ENCODE measurements at places on chromosomes 1 and 21. TPM values are rescaled to one million over a fixed set of nuclear protein-coding genes. Genes with fewer than 3 reads are reported as not detected.

DNA sequence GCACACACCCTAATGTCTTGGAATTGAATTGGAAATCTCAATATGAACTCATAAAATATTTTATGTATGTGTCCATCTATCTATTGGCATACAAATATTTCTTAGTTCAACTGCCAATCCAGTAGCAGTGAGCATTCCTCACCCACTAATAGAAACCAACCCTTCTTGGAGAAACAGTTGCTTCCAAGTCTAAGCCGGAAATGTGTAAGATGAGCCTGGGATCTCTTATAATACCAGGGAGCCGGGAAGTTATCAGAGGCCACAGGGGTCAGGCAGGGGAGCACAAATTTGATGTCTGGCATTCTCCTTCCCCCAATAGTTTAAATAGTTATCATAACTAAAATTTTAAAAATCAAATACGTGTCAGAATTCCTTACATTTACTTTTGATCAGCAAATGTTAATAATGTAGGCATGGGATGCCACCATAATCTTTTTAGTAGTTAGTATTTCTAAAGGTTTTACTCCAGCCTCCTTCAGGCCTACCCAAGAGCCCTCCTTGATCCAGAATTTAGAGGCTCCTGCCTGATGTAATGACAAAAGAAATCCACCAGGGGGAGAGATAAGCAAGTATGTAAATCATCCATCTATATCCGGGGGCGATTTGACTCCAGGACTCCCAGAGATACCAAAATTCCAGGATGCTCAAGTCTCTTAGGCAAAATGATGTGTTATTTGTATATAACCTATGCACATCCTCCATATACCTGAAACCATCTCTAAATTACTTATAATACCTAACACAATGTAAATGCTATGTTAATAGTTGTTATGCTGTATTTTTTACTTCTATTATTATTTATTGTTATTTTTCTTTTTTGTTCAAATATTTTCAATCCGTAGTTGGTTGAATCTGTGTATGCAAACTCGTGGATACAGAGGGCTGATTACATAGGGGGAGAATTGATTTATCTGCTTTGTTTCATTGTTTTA, 218.7 kb upstream of the COA6 start:
- DNase-seq: peak; percentile 48

HAO2 gene
- not detected for polyA plus RNA-seq

RAP1A gene
- polyA plus RNA-seq: 35.2 TPM

FAM151A gene
- 0.07 TPM for polyA plus RNA-seq

GRCh38 chr1:200895801-200896530, 1.3 kb downstream of the INAVA start:
- DNase-seq: no peak

NOL9 gene
- polyA plus RNA-seq: 13.7 TPM

DNA sequence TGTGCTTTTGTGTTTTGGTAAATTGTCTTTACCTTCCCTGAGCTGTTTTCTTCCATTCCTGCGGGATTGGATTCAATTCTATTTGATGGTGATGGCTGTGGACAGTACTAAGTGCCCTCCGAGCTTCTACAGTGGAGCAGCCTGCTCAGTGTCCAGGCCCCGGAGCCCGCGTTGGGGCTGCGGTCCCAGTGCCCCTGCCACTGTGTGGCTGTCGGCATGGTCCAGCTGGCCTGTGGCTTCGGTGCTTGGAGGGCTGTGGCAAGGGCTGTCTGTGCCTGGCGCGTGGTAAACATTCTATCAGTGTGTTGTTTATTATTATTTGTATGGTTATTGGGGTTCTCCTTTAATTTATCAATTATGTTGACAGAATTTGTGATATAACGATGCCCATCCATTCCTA, 109.1 kb upstream of the COL6A1 start:
- DNase-seq: no peak

DNA sequence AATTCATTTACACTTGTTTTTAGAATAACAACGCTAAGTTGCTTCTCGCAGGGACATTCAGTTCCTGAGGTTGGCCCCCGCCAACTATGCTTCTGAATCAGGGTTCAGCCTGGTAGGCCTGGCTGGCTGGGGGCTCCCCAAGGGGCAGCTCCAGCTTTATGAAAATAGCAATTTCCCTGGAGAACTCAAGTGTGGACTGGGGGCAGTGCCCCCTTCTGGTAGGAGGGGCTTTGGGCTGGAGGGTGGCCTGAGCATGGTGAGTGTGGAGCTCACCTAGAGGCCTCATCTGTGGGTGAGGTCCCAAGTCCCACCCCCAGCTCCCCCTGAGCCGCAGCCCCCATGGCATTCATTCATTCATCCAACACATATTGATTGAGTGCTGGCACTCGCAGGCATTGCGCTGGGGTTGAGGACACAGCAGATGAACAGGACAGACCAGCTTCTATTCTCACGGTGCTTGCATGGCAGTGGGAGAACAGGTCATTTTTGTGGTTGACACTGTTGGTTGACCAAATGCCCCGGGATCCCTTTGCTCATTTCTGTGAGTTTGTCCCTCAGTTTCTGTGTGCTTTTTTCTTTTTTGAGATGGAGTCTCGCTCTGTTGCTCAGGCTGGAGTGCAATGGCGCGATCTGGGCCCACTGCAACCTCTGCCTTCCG, 79.2 kb downstream of the UBIAD1 start:
- no peak for DNase-seq

AKR7A3 gene
- polyA plus RNA-seq: 0.17 TPM

DNA sequence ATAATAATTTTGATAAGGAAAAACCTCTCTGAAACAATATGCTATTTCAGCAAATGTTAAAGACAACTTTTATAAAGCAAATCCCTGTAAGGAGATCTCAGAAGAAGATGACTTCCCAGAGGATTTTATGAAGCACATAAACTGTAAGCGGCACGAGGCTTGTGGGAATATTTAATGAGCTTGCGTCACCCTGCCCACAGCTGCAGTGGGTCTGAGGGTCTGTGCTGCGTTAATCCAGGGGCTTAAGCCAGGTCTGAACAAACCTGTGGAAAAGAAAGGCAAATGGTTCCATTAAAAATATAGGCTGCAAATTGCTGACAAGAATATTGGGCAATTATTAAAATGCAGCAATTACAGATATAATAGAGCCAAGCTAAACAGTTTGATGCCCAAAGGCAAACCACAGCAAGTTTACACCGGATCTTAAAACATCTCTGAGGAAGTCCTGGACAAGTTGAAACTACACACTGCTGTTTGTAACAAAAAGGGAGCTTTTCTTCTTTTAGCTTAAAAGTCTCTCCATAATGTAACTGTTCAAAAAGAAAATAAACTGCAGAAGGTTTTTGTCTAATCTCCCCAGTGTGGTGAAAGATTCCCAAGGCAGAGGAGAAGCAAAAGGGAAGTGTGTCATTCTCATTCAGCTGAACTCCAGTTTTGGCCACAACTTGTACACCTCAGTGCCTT, 21.8 kb downstream of the TGFBR3 start:
- DNase-seq: peak; percentile 26

Data from keratinocyte (primary cell).